Stimulated activated CD4-positive, alpha-beta T cell treated with anti-CD3 and anti-CD28 coated beads, Interleukin-1b, Interleukin-23, amount 100 ng/mL, for 1 hour (primary cell): ENCODE measurements at places on chromosomes 3 and 15.
A peak's percentile ranks its signal among the peaks of the same experiment; 100 is the strongest.

GRCh38 chr3:149717391-149718056 lies 34.8 kb downstream of the COMMD2 start:
- DNase-seq: no peak

- no peak for DNase-seq
These were observed 3.2 kb downstream of the RAP2B start for GRCh38 chr3:153165261-153165681.

DNA sequence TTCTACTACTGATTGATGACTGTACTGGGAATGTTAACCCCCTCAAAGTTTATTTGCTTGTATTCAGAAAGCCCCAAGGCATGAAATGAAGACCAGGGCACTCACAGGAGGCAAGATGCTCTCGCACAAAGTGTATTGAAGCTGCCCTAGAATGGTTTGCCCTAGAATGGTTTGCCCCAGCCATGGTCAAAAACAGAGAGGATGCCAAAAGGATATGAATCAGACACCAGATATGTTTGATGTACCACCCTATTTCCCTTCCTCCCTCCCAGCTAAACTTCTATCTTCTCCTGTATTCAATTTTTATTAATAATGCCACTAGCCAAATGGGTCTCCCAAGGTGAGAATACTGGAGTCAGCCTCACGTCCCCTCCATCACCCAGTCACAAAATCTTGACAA lies 101.3 kb downstream of the TMCO5A start:
- DNase-seq: no peak

DNA sequence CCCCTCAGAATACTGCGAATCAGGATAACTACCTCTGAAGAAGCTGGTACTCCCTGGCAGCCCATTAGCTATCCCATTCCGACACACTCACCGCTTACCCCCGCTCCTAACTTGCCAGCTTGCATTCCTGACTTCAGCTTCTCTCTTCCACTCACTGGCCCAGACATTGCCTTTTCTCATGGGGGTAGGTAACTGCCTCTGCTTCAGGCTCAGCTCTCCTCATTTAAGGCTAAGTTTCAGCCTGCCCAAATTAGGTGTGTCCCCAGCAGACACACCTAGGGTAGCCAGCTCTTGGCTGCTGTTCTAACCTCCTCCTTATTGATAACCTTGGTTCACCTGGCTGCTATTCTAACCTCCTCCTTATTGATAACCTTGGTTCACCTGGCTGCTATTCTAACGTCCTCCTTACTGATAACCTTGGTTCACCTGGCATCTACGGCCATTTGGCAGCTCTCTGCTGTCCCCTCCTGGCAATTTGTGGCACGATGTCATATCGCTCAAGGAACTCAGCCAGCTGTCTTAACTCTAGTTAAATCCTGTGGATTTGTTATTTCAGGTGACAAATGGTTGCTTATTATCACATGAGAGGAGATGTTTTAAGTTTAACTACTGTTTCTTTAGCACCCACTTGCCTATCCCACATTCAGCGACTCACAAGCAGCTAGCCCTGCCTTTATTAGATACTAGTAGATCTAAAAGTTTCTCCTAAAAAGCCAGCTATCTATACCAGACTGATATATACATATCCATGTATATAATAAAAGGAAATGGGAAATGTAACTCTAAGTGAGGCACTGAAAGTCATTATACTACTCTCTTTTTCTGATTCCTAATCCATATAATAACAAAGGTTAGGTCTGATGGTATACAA lies 106.5 kb upstream of the ACP3 start:
- DNase-seq: peak; percentile 4

GRCh38 chr15:73923488-73924164 lies 2.6 kb upstream of the LOXL1 start:
- no peak for DNase-seq

- no peak for DNase-seq
These were observed 91.1 kb downstream of the MINAR1 start for GRCh38 chr15:79523266-79523665.

GRCh38 chr3:168026764-168027163 lies 69.0 kb downstream of the GOLIM4 start:
- no peak for DNase-seq
